Mammary epithelial cell (primary cell): ENCODE measurements at places on chromosomes 13 and 19. TPM values are rescaled to one million over a fixed set of nuclear protein-coding genes. Genes with fewer than 3 reads are reported as not detected.
A peak's percentile ranks its signal among the peaks of the same experiment; 100 is the strongest.

KLK13 gene
- 0.62 TPM for polyA plus RNA-seq

ZNF222 gene
- polyA plus RNA-seq: 2.1 TPM

CD37 gene
- polyA plus RNA-seq: not detected

SCGB2B2 gene
- polyA plus RNA-seq: 0.03 TPM

PCDH20 gene
- polyA plus RNA-seq: not detected

ZNF285 gene
- 0.53 TPM for polyA plus RNA-seq

PIBF1 gene
- polyA plus RNA-seq: 4.4 TPM

ZNF787 gene
- 6.7 TPM for polyA plus RNA-seq

SPRY2 gene
- 55.0 TPM for polyA plus RNA-seq

ZNF790 gene
- 2.5 TPM for polyA plus RNA-seq

DNA sequence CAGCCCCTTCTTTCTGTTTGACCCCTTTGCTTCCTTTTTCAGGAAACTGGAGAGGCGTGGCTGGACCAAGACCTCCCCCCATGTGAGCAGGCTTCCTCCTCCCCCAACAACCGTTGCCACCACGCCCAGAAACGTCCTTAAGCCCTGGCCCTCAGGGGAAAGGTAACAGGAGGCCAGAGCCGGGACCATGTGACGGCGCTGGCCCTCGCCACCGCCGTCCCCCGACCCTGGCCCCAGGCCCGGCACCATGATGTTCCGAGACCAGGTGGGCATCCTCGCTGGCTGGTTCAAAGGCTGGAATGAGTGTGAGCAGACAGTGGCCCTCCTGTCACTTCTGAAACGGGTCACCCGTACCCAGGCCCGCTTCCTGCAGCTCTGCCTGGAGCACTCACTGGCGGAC lies 14.4 kb downstream of the SAMD4B start:
- DNase-seq: no peak

- DNase-seq: peak; percentile 46
Measured at GRCh38 chr19:35090506-35091214, 25.0 kb upstream of the FXYD3 start.

- no peak for DNase-seq
Measured at GRCh38 chr13:69264362-69265334, 843.0 kb upstream of the ATXN8OS start.

- DNase-seq: no peak
Measured at GRCh38 chr19:5141850-5142724, 173.2 kb downstream of the KDM4B start.

DNA sequence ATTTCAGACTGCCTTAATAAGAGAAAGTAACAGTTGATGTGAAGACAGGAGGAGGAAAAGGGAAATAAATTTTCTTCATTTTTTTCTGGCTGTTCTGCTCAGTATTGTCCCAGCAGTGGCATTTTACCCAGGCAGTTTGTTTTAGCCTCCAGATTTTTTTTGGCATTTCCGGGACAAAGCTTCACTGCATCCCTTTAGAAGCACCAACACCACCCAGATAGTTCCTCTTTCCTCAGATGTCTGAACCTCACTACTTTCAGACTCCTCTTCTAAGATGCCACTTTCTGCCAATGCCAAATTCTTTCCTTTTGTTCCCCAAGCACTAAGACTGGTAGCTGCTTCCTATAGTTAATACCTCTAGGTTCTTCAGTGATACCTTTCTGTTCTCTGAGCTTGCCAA lies 480.1 kb upstream of the SLC10A2 start:
- no peak for DNase-seq

DNA sequence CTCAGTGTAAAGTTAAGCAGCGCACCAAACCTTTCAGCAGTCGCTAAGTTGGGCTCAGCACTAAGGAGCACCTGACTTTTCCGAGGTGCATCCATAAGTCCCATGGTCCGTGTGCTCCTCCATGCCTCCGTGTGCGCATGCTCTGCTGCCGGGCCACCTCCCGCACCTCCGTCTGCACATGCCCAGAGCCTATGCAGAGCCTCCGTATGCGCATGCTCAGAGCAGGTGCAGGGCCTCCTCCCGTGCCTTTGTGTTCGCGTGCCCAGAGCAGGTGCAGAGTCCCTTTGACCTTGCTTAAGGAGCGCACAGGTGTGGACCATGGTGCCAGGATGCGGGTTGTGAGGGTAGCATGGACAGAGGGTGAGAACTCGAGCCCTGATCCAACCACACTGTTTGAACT lies 46.0 kb downstream of the ATP11A start:
- DNase-seq: no peak

GRCh38 chr13:97758317-97758716 lies 195.2 kb upstream of the IPO5 start:
- no peak for DNase-seq

- DNase-seq: no peak
Measured at GRCh38 chr19:49155820-49156346, 687 bp upstream of the HRC start.

DNA sequence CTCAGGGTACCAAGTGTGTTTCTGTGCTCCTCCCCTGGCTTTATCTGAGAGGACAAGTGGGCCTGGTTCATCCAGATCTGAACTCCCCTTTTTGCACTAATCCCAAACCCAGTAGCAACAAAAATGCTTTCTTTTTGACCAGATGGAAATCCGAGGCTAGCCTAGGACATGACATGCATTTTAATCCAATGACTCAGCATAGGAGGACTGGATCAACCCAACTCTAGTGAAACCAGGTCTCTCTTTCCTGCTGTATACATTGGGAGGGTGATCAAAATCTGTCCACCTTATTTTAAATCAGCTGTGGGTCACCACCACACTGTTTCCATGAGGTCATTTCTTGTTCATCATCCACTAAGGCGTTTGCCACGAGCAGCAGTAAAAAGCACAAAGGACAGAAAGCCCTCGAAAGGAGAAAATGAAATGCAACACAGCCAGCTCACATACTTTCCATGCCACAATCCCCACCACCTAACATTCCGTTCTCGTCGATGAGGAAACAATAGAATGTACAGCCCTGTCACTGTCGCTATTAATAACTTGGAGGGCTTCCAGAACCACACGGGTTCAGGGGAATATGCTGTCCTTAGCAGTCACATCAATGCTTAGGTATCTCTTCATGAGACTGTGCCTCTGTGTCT lies 543.0 kb downstream of the IRS2 start:
- DNase-seq: peak; percentile 96

DNA sequence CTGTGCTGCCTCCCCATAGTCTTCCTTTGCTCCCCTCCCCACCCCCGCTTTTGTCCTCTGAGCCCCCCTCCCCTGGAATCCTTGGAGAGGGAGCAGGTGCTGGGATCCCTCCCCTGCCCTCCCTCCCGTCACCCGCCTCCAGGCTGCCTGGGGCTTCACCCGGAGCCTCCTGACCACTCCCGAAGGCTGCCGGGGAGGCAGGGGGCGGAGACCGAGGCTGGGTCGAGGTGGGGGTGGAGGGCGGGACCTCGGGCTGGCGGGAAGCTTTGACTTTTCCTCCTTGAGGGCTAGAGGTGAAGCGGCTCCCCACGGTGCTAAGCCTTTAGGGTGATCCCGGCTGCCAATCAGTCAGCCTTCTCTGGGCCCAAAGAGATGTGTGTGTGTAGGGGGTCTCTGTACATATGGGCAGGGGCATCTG lies 1.5 kb downstream of the KMT5C start:
- peak; percentile 65 for DNase-seq

DNA sequence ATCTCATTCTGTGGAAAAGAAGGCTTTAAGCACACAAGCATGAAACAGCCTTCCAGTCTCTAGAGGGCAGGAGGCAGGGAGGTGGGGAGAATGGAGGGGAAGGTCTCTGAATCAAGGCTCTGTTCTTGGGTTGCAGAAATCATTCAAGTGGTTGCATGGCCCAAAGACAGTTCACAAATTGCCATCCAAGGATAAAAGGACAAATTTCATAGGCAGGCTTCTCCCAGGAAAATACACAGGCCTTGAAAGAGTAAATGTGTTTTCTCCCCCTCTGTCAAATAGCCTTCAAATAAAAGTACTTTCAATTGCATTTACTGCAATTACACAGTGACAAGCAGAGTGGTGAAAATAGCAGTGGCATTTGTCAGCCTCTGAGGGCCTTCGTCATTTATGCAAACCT lies 450.8 kb downstream of the DCT start:
- DNase-seq: no peak

DNA sequence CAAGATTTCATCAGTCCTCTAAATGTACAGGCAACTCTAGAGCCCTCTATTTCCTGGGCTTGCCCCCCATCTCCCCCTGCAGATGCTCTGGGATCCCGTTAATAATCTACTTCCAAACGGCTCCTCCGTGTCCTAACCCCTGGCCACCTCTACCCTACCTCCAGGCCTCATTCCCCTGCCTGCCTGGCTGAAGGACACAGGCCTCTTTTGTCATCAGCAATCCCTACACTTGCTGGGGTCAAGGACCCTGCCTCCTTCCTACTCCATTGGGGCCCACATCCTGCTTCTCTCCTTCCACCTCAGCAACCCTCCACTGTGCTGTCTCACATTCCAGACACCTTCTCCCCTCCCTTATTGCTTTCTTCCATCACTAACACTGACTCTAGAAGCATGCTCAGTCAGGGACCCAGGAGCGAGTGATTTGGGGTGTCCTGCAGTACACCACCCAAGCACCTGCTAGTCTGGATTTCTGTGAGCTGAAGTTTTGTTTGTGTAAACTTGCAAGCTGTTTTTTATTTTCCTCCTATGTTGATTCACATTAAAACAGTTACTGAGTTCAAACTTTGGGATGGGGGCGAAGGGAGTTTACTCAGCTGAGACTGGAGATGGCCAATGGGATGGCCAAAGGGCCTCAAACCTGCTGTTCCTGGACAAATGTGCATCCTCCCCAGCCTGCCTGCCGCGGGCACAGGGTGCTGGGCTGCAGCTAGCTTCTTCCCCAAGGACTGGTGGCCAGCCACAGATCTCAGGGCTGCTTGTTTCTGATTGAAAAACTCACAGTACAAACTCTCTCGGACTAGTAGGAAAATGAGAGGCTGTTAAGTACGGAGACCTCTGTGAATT lies 314.7 kb downstream of the FOXO1 start:
- no peak for DNase-seq

- no peak for DNase-seq
Measured at GRCh38 chr19:42251572-42252358, 3.2 kb downstream of the ERF start.

GRCh38 chr19:44662691-44663385 lies 8.4 kb upstream of the CEACAM19 start:
- DNase-seq: no peak

DNA sequence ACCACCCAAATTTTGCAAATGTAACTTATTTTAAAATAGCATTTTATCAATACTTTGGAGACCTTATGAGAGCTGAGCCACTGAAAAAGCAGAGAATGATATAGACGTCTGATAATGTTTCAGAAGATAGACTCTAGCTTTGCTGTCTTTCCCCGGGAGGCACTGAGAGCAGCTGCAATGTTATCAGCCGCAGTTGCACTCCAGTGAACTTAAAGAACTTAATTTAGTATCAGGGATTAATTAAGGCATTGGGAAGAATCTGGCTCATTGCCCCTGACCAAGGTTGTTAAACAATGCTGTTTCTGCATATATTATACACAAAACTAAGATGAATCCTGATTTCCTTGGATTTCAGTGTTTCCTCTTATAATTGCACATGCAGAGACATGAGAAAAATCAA lies 75.7 kb upstream of the SGCG start:
- DNase-seq: no peak

GRCh38 chr13:20258208-20258962 lies 26.3 kb upstream of the GJB6 start:
- DNase-seq: peak; percentile 37
